Endodermal cell (in vitro differentiated cells): ENCODE measurements at places on chromosomes 1 and 21. TPM values are rescaled to one million over a fixed set of nuclear protein-coding genes. Genes with fewer than 3 reads are reported as not detected.

The RNF220 gene
- 95.5 and 103 TPM in 2 replicates for total RNA-seq

The PRDX1 gene
- 949 and 1,023 TPM in 2 replicates for total RNA-seq

GRCh38 chr1:99474350-99474893 lies 171.5 kb upstream of the PALMD start:
- no peaks in the 10 kb centered on the region for H3K27me3 ChIP-seq
- H3K4me1 ChIP-seq: no peaks in the 10 kb centered on the region
- H3K4me3 ChIP-seq: no peak overlapping the region

GRCh38 chr1:87829360-87829759 lies 500.7 kb downstream of the LMO4 start:
- H3K27me3 ChIP-seq: no peaks in the 10 kb centered on the region
- no peak overlapping the region for H3K4me3 ChIP-seq
- DNase-seq: no peak
- no peaks in the 10 kb centered on the region for H3K4me1 ChIP-seq
- H3K36me3 ChIP-seq: no peaks in the 10 kb centered on the region
- H3K27ac ChIP-seq: no peak overlapping the region

DNA sequence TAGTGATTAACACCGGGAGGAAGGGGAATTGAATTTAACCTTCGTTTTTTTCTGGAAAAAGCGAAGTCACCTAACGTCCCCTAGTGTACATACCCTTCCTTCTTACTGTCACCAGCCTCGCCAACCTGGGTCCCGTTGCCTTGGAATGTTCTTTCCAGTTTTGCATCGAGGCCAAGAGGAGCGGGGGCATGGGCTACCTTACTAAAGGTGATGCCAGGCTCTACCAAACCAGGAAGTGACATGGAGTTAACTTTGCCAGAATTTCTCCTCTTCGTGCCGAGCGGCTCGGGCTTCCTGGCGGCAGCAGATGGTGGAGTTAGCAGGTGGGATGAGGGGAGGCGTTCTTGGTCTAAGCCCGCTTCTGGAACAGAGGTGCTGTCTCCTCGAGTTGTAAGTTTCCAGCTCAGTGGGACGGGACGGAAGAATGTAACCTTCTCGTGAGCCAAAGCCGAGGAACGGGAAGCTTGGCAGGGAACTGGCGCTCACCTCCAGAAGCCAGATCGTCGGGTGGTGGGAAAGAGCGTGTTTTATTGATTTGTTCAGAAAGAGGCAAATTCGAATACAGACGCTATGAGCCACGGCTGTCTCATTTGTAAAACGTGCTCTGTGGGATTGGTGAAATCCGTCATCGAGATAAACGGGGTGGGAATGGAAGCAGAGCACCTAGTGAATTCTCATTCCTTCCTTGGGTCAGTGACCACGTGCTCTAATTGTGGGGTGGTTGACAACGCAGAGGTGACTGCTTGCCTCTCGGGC lies 486 bp downstream of the NIPAL3 start:
- DNase-seq: no peak
- peak overlapping the region; percentile 90 for H3K4me3 ChIP-seq
- no peaks in the 10 kb centered on the region for H3K27me3 ChIP-seq
- H3K36me3 ChIP-seq: no peaks in the 10 kb centered on the region
- H3K4me1 ChIP-seq: no peaks in the 10 kb centered on the region
